ENCODE measurements at places on chromosomes 2 and 18. TPM values are rescaled to one million over a fixed set of nuclear protein-coding genes. Genes with fewer than 3 reads are reported as not detected.

GRCh38 chr2:203713381-203713780, 6.9 kb downstream of the CD28 start:
- peaks cover 2% of the 10 kb centered on the region for H3K27me3 ChIP-seq
- no peak for DNase-seq
- H3K36me3 ChIP-seq = no peaks in the 10 kb centered on the region
- H3K4me3 ChIP-seq = no peak overlapping the region

DNA sequence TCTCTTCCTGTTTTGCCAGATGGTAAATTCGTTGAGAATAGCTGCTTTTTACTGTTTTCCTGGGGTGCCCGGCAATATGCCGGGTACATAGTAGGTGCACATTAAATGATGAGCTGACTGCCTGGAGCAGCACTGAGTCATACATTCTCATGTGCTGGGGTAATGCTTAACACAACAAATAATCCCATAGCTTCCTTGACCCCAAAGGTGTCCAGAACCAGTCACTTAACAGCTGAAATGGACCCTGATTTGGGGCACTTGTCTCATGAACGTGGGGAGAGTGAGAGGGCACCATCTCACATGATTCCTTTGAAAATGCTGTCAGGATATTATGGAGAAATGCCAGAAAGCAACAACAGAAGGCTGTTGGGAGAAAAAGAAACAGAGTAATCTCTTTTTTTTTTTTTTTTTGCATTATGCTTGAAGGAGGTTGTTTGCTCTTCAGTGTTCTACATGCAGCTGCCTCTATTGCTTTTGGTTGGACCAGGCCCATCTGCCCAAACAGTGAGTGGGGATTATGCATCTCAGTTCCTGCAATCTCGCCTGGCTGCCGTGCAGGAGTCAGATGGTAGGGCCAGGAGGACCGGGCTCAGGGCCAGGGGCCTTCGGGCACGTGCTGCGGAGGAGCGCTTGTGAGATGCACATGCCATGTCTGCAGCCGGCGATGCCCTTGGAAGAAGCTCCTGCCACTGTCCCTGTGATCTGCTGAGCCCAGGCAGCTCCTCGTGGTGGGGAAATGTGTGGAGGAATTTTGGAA, 162.1 kb downstream of the SH3RF3 start:
- H3K27ac ChIP-seq = no peak overlapping the region
- H3K4me3 ChIP-seq = no peak overlapping the region
- peaks cover 12% of the 10 kb centered on the region for H3K4me1 ChIP-seq
- no peaks in the 10 kb centered on the region for H3K27me3 ChIP-seq
- H3K36me3 ChIP-seq = peaks cover 4% of the 10 kb centered on the region

- no peaks in the 10 kb centered on the region for H3K27me3 ChIP-seq
- H3K4me1 ChIP-seq = peaks cover 6% of the 10 kb centered on the region
- no peak overlapping the region for H3K27ac ChIP-seq
- no peak for DNase-seq
- peaks cover 5% of the 10 kb centered on the region for H3K36me3 ChIP-seq
Observed at GRCh38 chr2:27316655-27317412, 6.1 kb downstream of the MPV17 start.

GRCh38 chr2:193469251-193469650, 1274.5 kb upstream of the TMEFF2 start:
- H3K4me1 ChIP-seq = no peaks in the 10 kb centered on the region
- peaks cover 1% of the 10 kb centered on the region for H3K27me3 ChIP-seq
- no peak for DNase-seq
- H3K4me3 ChIP-seq = no peak overlapping the region
- no peaks in the 10 kb centered on the region for H3K36me3 ChIP-seq

DCC gene
- 14.7 TPM for total RNA-seq

Data from endothelial cell (in vitro differentiated cells).